ENCODE measurements at places on chromosomes 2 and 18.

- DNase-seq = no peak
Measured at GRCh38 chr2:230312638-230313037, 14.4 kb upstream of the SP140L start.

DNA sequence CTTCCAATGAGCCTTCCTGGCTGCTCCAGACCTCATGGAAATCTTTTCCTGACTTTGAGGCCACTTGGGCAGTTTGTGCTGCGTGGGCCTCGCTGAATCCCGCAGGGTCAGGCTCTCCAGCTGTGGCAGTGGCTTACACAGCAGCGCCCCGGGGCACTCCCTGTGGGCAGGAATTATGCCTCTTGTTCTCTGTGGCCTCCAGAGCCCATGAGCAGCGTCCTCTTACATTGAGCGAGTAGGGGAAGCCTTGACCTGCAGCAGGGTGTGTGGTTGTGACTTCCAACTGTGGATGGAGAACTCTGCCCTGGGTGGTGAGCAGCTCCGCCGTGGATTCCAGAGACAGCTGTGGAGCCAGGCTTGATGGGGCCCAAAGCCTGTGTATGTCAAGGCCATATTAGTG lies 180.8 kb downstream of the GLI2 start:
- no peak for DNase-seq

DNA sequence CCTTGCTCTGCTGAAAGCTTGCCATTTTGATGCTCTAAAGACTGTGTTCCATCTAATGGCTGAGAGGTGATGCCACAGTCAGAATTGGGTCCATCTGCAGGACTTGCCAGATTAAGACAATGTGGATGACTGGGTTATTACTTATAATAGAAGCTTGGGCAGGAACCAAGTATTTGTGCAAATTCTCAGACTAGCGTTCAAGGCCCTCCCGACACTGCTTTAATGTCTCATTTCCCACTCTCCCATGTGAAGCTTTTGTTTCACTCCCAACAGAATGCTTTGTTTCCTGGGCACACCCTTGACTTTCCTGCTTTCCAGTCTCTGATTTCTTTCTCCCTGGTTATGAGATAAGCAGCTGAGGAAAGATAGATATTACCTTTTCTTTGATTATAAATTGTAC lies 215.8 kb downstream of the KCNS3 start:
- no peak for DNase-seq

DNA sequence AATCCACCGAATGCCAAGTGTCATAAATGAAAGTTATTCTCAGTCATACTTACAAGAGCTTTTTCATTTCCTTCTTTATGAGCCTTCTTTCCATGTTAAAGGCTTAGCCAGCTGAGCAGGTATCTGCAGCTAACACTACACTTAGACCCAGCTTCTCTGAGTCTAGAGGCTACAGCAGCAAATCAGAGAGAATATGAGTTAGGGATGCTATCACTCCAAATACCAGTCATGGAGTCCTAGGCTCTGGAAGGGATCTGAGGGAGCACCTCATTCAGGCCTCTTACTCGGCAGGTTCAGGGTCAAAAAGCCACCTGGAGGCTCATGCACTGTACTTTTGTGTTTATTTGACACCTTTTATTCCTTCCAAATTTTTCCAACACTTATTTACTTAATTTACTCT lies 2.9 kb downstream of the C2orf80 start:
- DNase-seq = no peak

GRCh38 chr2:151730262-151730975 lies 3.9 kb downstream of the NEB start:
- DNase-seq = no peak

- DNase-seq = peak; percentile 14
Measured at GRCh38 chr2:233053928-233054784, 6.0 kb upstream of the INPP5D start.

DNA sequence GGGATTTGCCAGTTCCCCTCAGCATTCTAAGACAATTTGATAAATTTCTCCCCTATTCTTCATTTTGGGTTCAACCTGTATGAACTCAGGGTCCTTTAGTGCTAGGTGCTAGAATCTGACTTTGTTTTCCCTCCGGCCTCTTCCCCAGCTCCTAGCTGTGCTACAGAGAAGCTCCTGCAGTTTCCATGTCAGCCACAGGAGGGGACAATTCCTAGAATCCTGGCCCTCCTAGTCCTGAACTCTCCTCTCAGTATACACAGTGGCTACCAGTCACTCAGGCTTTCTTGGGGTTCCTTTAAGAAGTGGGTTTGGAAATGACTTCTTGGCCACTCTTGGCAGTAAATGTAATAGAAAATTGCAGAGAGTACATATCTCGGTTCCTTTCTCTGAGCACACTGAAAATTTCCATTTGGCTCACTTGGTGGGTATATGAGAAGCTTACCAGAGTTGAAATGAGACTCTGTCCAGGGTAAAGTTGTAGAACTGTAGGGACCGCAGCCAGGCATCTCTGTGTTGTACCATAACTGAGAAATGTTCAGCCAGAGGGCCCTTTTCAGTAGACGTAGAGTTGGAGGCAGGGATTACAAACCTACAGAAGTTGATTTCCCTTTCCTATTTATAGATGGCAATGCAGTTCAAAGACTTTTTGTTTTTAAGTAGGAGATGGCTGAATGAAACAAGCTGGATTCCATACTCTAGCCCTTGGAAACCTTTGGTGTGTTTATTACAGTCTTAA lies 5.0 kb upstream of the CHST10 start:
- DNase-seq = peak; percentile 40

DNA sequence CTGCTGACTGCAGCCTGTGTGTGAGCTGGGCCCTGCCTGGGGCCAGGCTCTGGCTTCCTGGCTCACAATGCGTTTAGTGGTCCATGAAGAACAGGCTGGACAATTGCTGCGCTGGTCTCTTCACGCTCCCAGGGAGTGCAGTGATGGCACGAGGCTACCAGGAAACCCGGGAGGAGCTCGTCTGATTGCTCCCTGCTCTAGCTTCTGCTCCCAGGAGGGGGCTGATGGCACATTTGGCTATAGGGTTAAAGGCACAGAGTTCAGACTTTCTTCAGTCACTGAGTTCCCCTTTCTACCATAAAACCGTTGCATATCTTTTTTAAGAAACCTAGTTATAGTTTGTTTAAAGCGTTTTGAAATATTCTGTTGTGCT lies 60.1 kb downstream of the KCNF1 start:
- DNase-seq = no peak

DNA sequence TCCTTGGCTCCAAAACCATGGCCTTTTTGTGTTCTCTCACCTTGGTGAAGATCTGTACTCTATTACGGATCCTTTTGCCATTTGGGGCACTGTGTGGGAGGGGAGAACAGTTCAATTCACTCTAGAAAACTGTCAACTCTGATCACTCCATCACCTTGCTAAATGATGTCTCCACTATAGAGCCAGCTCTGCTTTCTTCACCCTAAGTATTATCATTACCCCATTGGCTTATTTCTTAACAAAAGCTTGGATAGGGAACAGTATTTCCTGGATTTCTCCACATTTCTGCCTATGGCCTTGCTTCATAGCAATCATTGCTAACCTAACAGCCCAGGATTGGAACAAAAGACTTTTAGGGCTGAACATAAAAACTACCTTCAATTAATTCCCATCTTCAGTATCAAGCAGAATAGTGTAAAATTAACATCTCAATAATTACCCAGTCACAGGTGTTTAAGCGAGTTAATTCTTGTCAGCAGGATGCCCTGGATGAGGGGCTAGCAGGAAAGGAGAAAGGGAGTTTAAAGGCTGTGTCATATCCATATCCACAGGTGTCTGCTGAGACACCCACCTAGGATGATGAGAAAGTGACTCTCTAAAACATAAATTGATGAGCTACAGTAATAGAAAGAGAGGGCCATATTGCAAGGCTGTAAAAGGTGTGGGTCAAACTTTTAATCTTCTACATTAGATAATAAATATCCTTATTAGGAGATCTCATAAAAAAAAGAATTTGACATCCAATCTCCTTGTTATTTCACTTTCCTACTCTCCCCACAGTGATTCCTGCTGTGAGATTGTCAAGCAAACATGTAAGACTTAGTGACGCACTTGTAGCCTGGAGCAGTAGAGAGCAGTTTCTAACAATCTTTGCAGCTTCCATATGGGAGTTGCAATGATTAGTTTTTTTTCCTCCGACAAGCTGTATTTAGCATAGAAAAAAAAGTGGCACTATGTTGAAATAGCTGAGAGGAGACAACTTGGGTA lies 589.5 kb upstream of the NXPH2 start:
- no peak for DNase-seq

DNA sequence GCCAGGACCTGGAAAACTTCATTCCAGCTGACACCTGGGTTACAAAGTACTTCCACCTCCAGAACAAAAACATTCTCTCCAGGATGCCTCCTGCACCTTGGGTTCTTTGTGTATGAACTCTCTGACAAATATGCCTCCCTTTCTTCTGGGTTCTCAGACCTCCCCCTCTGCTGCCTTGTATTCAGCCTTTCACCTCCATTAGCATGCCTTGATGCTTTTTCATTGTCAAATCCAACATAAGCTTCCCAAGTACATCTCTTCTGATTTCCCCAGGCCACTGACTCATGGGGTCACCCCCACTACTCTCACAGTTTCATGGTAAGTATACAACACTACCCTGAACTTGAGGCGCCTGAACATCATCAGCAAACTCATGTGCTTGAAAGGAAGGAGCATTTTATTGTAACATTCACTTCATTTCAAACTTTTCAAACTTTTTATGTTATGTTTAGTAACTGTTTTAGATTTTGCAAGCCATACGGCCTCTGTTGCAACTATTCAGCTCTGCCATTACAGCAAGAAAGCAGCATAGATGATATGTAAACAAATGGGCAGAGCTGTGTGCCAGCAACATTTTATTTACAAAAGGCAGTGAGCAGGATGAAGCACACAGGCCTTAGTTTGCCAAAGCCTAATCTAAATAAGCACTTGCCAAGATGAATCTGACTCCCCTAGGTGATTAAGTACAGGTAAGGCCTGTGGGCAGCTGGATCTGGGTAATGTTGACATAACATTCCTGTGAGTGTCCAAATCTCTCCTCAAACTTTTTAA lies 32.5 kb upstream of the MRPS9 start:
- DNase-seq = no peak

- no peak for DNase-seq
Measured at GRCh38 chr2:9260464-9260918, 53.9 kb downstream of the ASAP2 start.

GRCh38 chr2:200168641-200169555 lies 137.6 kb upstream of the SPATS2L start:
- DNase-seq = peak; percentile 9

- no peak for DNase-seq
Measured at GRCh38 chr2:199983534-199983933, 28.2 kb downstream of the MAIP1 start.

GRCh38 chr2:174328961-174329715 lies 5.6 kb upstream of the SP9 start:
- no peak for DNase-seq

DNA sequence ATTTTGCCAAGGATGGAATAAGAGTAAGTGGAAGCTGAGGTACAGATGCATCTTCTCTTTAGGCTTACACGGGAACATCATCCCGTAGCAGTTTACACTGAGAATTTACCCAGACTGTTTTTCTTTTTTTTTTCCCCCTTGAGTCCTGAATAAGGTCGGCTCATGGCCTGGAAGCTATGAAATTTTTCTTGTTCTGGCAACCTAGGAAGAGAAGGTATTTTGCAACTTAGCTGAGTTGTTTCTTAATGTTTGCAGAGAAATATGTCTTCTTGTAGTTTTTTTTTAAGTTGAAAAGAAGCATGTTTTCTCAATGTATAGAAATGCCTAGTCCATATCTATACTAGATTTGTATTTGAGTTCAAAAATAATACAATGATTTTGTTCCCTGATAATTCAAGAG lies 712.5 kb downstream of the TDRD15 start:
- DNase-seq = no peak

DNA sequence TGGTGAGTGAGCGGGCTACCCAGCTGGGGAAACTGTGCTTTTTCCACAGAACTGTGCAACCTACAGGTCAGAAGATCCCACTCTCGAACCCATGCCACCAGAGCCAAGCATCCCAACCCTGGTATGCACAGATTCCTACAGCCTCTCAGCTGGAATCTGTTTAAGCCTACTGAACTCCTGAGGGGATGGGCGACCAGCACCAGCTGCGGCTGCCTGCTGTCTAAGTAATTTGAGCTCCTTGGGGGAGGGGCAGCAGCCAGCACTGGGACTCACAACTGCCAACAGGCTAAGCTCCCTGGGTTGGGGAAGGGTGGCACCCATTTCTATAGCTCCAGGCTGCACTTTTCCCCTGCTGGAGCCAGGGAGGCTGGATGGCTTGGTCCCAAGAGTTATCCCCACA lies 11.8 kb downstream of the CYP27C1 start:
- DNase-seq = no peak

- no peak for DNase-seq
Measured at GRCh38 chr2:32742376-32742775, 114.5 kb downstream of the TTC27 start.

DNA sequence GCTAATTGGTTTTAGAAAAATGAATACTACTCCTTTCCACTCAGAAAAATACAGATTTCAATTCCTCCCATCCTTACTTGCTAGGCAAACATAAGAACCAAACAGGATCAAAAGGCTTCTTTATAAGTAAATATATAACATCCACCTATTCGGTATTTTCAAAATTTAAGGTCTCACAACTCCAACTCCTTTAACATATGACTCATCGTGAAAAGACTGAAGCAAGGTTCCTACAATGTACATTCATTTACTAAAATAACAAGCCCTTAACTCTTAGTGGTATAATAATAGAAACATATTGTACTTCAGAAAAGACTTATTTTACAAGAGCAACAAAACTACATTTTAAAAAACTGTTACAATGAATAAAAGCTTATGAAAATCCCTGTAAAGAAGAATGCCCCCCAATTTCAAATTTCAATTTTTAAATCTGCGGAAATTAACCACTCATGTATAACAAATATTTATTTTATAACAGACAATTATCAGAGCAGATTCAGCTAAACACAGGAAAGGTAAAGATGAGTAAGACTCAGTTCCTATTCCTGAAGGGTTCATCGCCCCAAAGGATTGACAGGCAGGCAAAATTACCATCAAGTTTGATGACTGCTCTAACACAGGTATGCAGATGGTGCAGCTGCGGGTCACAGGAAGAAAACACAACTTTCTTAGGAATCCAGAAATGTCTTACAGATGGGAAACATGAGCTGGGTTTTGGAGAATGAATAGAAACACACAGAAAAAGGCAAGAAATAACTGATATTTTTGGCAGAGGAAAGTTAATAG lies 96.4 kb downstream of the COBLL1 start:
- DNase-seq = no peak

- DNase-seq = no peak
Measured at GRCh38 chr2:88845772-88846661, 154.5 kb downstream of the RPIA start.

GRCh38 chr2:85525567-85525966 lies 13.4 kb upstream of the MAT2A start:
- DNase-seq = no peak

GRCh38 chr2:181578829-181579228 lies 78.1 kb downstream of the CERKL start:
- DNase-seq = no peak

- DNase-seq = no peak
Measured at GRCh38 chr2:190961918-190962487, 52.0 kb downstream of the STAT1 start.

Measured in cerebellar cortex (tissue), 1 donor.